ENCODE measurements at places on chromosomes 5 and 9.
A peak's percentile ranks its signal among the peaks of the same experiment; 100 is the strongest.

DNA sequence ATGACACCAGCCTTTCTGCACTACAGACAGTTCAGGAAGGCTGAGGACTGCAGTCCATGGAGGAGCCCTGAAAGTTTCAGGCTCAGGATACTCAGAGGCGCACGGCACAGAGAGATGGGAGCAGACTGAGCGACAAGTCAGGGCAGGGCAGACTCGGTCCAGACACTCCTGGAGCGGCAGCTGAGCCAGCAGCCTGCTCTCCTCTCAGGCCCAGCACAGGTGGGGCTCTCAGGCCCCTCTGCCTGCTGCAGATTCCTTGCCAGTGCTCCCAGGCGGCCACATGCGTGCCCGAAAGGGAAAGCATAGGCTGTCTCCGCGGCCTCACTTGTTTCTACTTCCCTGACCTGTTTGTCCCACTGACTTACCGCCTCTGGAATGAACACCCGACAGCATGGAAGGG, 228.3 kb downstream of the IRX2 start:
- DNase-seq: no peak

GRCh38 chr5:156076912-156077311, 250.1 kb upstream of the SGCD start:
- DNase-seq: no peak

GRCh38 chr5:143496943-143497342, 93.5 kb upstream of the NR3C1 start:
- no peak for DNase-seq

DNA sequence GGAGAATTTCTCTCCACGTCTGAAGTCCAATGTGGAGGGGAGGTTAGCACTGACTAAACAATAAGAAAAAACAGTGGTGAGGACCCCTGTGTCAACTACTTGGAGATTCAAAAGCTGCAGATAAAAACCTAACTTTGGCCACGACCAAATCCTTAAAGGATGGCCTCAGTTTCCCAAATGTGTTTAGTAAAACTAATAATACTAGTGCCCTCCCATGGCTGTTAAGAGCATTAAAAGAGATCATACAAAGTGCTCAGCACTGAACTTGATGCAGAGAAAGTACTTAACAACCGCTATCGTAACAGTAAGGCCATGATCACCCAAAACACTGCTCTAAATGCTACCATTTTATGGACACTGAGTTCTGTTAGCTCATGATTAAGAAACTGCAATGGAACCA, 288.4 kb downstream of the EBF1 start:
- DNase-seq: no peak

- DNase-seq: no peak
Measured at GRCh38 chr5:7793895-7794294, 57.0 kb downstream of the CFAP90 start.

- DNase-seq: no peak
Measured at GRCh38 chr5:31844622-31845345, 205.9 kb downstream of the PDZD2 start.

GRCh38 chr5:138829341-138829740, 45.8 kb downstream of the LRRTM2 start:
- no peak for DNase-seq

DNA sequence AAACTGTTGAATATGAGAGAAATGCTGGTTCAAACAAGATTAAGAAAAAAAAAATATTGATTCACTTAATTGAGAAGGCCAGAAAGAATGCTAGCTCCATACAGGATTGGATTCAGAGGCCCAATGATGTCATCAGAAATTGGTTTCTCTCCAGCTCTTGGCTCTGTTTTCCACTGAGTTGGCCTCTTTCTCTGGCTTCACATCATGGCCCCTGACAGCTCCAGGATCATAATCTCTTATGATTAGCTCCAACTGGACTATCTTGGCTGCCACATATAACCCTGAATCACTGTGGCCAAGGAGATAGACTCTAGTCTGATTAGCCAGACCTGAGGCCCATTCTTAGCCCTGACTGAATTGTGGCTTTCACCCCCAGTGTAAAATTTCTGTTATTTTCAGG, 244.7 kb upstream of the GRAMD2B start:
- no peak for DNase-seq

- DNase-seq: peak; percentile 80
Measured at GRCh38 chr9:33029231-33029786, 4.2 kb downstream of the DNAJA1 start.

- no peak for DNase-seq
Measured at GRCh38 chr5:172834415-172835289, 601 bp downstream of the ERGIC1 start.

- DNase-seq: no peak
Measured at GRCh38 chr5:61440086-61440485, 108.0 kb downstream of the ZSWIM6 start.

- DNase-seq: no peak
Measured at GRCh38 chr5:107916731-107917725, 246.3 kb upstream of the EFNA5 start.

DNA sequence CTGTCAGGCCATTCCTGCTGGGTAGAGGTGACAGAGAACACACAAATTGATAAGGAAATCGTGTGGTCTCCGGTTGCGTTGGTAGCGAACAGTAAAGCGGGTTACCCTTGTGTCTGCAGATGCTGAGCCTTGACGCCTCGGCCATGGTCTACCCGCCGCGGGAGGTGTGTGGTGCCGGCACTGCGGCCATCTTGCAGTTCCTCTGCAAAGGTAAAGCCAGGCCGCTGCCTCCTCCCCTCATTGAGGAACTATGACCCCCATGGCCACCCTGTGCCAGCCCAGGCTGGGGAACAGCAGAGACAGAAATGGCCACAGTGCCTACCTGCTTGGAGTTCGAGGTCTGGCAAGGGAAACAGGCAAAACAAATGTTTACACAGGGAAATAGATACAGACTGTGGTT, 16.3 kb downstream of the LRSAM1 start:
- no peak for DNase-seq

GRCh38 chr9:92590377-92590776, 54.6 kb upstream of the ECM2 start:
- DNase-seq: peak; percentile 43

DNA sequence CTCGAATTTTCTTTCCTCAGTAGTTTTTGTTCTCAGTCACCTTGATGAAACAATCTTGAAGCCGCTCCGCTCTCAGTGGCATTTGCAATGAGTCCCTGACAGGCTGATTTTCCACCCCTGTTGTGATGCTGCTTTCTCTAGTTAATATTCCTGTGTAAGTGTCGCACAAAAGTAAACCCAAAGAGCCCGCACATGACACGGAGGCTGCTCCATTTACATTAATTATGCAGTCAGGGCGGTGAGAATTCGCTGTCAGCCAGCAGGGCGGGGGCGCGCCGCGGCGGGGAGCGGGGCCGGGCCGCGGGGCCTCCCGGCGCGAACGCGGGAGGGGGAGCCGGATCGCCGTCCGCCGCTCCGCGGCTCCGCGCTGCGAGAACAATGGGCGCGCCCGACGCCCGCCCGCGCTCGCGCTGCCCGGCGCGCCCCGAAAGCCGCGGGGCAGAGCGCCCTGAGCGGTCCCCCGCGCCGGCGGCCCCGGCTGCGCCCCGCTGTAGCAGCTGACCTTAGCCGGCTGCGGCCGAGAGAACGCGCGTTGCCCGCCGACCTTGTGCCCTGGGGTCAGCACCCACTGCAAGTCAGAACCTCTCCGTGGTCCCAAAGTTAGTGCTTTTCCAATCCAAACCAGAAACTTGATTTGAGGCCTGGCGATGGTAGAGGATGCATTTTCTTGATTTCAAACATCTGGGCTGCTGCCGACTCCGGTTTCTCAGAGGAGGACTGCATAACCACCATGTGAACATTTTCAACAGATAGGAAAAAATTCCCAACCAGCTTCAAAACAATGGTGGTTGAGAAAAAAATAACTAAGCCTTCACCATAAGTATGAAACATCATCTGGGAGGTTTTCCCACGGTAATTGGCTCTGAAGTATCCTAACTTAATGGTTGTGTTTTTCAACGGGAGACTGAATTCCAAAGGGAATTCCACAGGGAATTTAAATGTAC, 142.6 kb downstream of the PBX3 start:
- no peak for DNase-seq

DNA sequence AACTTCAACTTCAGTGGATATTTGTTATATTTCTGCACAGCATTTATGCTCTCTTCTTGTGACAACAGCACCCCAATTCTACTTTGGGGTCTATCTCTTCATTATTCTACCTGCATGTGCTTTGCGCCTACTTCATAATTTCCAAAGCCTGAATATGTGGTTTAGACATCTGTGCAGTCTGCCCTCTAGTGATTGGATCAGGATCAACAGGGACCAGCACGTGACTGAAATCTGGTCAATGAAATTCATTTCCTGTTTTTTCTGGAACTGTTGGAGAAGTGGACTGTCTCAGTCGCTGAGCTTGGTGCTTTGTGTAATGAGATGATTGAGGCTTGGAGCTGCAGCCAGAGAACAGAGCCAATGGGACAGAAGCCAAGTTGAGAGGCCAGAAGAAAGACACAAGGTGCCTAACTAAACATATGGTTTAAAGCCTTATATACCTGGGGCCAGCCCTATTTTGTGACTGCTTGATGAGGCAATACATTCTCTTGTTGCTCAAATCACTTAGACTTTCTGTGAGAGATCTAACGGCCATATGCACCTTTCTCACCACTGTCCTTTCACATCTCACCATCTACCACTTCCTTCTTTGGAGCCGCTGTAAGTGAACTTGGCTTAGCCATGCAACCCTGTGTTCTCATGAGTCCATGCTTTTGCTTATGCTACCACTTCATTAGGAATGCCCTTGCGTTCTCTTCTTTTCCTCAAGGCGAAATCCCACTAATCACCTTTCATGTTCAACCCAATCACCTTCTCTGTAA, 68.8 kb upstream of the PPP2R2B start:
- peak; percentile 59 for DNase-seq

GRCh38 chr9:75692309-75692708, 198.2 kb upstream of the PCSK5 start:
- DNase-seq: no peak

DNA sequence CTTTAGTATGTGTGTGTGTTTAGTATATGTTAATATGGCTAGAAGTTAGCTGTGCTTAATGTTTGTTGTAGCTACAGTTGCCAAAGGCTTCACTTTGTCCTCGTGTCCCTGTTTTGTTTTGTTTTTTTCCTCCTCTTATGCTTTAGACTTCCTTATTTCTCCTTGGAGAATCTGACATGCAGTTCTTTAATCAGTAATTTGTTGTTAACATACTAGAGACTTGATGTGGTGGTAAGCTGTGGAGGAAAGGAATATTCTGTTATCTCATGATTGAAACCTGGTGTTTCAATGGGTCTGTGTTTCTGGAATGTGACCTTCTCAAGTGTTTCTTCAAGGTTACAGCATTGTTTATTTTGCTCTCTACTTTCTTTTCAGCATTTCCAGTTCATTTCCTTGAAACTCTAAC, 515.6 kb upstream of the ST8SIA4 start:
- no peak for DNase-seq

DNA sequence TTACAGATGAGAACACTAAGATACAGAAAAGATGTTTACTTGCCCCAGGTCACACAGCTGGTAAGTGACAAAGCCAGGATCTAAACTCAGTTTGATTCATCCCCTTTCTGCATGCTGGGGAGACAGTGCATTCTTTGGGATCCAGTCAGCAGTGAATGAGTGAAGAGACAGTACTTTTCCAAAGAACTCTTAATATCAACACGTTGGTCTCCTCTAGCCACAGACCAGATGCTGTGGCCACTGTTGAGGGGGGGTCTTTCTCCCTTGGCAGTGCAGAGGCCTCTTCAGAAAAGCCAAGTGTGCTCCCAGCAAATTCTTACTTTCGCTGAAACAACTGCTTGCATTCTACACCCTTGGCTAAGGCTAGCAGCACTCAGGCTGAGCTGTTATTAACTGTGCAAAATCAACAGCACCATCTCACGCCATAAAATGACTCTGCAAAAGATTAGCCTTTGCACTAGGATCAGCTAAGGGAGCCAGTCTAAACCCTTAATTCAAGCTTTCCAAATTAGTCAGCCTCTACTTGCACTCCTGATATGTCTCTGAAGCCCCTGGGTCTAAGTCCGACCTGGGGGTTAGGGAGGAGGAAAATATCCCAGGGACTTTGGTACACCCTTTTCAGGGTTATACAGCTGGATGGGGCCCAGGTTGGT, 4.8 kb upstream of the TMEM171 start:
- no peak for DNase-seq

DNA sequence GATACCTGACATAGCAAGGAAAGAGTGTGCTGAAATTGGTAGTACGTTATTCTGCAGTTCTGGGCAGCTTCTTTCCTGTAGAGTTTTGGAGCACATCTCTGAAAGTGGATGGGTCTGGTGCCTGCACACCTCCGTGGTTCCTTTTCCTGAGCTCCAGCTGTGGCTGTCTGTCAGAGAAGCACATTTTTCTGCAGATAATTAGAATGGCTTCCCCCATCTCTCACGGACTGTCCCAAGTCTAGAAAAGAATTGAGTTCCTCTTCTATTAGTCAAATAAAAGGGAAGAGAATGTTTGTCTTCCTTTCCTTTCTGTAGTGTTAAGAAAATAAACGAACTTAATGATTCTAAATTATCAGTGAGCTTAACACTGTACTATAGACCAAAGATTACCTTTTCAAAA, 55.7 kb downstream of the VCAN start:
- DNase-seq: no peak

GRCh38 chr5:75138689-75139088, 86.3 kb upstream of the GCNT4 start:
- no peak for DNase-seq

DNA sequence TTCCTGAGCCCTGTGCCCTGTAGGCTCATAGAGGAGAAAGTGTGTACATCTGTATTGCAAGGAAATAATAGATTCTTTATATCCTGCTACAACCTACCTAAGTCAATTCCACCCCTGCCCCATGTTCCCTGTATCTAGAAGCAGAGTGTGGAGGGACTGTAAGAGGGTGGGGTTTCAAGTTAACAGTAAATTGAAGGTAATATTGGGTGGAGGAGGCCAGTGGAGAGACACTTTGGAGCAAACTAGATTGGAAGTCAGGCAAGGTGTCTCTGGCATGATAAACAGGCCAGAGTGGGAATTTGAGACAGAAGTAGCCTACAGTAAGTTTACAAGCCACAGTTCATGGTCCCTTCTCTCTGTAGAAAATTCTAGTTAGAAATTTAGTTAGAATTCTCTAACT, 2.3 kb upstream of the HEMGN start:
- no peak for DNase-seq

DNA sequence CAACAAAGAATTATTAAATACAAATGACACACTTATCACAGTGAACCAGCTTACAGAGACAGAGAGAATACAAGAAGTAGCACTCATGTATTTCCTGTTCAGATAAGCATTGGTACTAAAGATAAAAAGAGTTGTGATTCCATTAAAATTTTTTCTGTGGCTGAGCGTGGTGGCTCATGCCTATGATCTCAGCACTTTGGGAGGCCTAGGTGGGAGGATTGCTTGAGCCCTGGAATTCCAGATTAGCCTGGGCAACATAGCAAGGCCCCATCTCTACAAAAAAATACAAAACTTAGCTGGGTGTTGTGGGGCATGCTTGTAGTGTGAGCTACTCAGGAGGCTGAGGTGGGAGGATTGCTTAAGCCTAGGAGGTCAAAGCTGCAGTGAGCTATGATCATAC, 32.9 kb downstream of the FCHO2 start:
- no peak for DNase-seq

All from AML-193 (cell line).